ENCODE measurements at places on chromosomes 6 and 20.

GRCh38 chr20:45798935-45799642 lies 7.3 kb downstream of the DNTTIP1 start:
- DNase-seq, result peak; percentile 77

GRCh38 chr20:10657453-10657852 lies 16.3 kb downstream of the JAG1 start:
- DNase-seq, result no peak

GRCh38 chr6:2658788-2659187 lies 91.9 kb downstream of the MYLK4 start:
- DNase-seq, result no peak

DNA sequence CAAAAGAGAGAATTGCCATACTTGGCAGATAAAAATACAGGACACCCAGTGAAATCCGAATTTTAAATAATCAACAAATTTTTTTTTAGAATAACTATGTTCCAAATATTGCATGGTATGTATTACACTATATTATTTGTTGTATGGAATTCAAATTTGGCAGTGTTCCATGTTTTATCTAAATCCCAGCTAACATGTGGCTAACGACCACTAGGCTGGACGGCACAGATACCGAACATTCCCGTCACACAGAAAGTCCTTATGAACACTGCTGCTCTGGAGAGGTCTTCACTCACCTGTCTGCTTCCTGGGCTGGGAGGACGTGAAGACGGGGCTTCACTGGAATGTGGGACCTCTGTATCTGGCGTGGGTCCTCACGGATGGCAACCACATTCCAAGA lies 32.8 kb downstream of the SNX5 start:
- no peak for DNase-seq

DNA sequence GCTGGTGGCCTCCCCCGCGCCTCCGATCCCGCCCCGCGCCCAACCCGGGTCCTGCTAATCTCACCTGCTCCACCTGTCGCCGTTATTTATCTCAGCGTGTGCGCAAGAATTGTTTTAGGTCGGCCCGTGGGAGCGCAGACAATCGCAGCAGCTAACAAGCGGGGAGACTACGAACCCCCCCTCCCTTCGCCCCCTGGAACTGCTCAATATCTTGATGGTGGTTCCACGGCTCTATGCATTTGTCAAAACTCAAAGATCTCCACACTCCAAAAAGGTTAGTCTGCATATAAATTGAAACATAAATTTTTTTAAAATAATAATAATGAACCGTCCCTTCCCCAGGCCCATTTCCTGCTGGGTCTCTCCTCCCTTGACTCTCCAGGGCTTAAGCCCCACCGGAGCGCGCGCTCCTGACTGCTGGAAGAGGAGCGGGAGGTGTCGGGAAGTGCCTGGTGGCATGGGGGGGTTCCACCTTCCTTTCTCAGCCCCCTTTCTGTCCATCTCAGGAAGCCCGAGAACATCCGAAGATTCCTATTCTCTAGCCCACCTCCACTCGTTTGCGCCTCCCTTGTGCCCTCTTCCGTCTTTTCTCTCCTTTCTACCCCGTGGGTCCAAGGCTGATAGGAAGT lies 1.6 kb upstream of the MDGA1 start:
- DNase-seq, result no peak

GRCh38 chr6:115064680-115065079 lies 721.9 kb upstream of the HS3ST5 start:
- no peak for DNase-seq

- no peak for DNase-seq
These were observed 3.8 kb upstream of the RANBP9 start for GRCh38 chr6:13715444-13715883.

- peak; percentile 92 for DNase-seq
These were observed 110.8 kb upstream of the MLN start for GRCh38 chr6:33914645-33915044.

DNA sequence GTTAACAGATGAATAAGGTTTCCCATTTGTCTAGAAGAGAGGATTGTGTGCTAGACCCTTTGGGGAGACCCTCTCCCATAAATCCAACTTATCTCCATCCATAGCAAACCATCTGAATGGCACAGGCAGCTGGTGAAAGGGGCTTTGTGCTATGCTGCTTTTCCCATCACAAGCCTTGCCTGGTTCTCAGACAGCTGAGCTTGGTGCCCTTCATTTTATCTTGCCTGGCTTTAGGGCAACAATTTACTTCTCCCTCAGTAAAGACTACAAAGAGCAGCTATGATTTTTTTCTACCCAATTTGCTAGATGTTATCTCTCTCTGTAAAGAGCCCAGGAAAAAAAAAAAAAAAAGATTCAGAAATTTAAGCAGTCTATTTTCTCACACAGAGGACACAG lies 117.0 kb upstream of the COL21A1 start:
- DNase-seq, result no peak

GRCh38 chr20:62614085-62614960 lies 28.0 kb upstream of the SLCO4A1 start:
- no peak for DNase-seq

DNA sequence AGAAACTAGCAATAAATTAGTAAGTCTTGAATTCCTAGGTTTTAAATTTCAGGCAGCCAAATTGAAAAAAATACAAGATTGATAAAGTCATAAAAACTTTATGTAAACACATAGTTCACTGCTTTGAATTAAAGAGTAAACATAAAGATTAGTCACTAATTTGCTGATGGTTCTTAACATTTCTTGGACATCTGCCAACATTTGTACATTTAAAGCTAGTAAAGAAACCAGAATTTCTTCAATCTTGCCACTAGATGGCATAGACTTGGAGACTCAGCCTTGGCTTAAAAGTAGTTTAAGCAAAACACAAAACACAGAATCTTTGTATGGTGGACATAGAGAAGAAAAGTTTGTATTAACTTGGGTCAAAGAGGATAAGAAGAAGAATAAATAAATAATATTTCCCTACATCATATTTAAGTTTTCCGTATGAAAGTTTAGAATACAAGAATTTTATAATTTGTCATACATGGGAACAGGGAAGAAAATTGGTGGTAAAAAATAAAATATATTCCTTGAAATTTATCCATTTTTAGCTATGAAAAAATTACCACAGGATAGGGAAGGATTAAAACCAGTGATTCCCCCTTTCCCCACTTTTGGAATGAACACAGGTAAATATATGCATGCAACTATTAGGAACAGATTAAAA lies 41.7 kb upstream of the FAM135A start:
- DNase-seq, result peak; percentile 79

- DNase-seq, result peak; percentile 73
These were observed 221.6 kb downstream of the OGFRL1 start for GRCh38 chr6:71510057-71510713.

DNA sequence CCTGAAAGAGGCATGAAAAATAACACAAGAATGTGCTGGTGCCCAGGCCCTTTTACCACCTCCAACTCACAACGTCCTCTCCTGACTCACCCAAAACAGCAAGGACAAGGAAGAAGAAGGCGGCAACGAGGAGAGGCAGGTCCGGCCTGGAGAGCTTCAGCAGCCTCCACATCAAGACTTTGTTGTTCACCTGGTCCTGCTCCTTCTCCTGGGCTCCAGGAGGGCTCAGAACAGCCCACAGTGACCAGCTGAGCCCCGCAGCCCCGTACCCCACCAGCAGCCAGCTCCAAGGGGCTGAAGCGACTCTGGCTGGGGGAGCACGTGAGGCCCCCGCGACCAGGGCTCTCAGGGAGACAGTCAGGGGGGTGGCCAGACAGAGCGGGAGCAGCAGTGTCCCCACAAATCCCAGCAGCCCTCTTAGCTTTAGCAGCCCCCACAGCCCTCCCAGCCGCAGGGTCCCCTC lies 857 bp downstream of the TAP2 start:
- no peak for DNase-seq

DNA sequence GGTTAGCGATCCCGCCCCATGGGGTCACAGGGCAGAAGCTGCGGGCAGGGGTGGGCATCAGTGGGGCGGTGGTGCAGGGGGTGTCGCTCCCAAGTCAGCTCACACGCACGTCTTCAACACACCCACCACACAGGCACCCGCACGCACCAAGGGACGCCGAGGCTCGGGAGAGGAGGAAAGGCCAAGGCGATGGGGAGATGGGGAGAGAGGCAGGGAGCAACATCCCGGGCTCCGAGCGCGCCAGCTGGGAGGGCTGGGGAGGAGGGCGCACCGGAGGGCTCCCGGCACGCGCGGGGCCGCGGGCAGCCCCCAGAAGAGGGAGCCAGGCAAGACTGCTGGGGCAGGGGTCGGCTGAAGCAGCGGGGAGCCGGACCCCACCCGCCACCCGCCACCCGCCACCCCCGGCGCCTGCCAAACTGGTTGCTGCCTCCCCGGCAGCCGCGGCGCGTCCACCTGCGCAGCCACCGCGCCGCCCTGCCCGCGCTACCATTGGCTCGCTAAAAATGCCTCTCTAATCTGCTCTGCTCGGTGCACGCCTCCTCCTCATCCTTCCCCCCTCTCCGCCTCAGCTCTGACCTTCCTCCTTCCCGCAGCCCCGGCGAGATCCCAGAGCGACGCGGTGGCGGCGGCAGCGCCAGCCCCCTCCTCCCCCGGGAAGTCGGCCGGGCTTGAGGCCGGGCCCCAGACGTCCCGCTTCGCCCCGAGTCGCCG lies at the start of gene PACSIN1:
Gene PACSIN1, plus strand, starts transcription at position 546 of the 711 bp plus-strand sequence. CDS start 60,230 bp downstream, outside the sequence.
- DNase-seq, result peak; percentile 43

DNA sequence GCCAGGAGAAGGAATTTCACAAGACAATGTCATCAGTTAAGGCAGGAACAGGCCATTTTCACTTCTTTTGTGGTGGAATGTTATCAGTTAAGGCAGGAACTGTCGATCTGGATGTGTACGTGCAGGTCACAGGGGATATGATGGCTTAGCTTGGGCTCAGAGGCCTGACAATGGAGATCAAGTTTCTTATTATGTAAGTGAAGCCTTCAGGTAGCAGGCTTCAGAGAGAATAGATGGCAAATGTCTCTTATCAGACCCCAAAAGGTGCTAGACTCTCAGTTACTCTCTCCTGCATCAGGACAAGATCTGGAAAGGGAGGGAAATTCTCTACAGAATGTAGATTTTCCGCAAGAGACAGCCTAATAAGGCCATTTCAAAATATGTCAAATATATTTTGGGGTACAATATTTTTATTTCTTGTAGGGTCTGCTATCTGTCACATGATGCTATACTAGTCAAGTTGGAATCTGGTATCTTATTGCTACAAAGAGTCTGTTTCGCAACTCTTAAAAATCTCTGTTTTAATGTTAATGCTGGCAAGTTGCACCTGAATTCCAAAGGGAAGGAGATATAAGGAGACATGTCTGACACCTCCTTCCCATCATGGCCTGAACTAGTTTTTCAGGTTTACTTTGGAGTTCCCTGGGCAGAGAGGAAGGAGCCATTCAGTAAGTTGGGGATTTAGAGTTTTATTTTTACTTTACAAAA lies 48.8 kb downstream of the TRDN start:
- DNase-seq, result no peak

Data from common myeloid progenitor, CD34-positive (primary cell).